ENCODE measurements at places on chromosomes 2 and 18.

GRCh38 chr2:15761910-15762309, 170.2 kb downstream of the DDX1 start:
- DNase-seq = no peak

- DNase-seq = no peak
Measured at GRCh38 chr2:127081826-127082633, 24.9 kb downstream of the BIN1 start.

- no peak for DNase-seq
Measured at GRCh38 chr18:29034113-29034856, 857.4 kb upstream of the CDH2 start.

DNA sequence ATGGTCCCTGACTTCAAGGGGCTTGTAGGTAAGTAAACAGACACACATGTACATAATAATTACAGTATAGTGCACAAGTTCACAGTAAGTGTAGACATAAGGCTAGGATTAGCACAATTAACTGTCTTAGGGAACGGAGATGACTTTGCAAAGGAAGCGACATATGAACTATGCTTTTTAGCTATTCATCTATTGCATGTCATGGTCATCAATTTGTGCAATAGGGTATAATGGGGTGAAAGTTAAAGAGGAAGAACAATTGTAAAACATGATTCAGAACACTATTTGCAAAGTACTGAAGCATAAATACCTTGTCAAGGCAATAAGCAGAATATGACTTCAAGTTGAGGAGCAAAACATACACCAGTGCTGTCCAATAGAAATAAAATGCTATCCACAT, 112.3 kb upstream of the SLC8A1 start:
- DNase-seq = no peak

GRCh38 chr18:59114160-59114559, 25.5 kb upstream of the SEC11C start:
- DNase-seq = no peak

DNA sequence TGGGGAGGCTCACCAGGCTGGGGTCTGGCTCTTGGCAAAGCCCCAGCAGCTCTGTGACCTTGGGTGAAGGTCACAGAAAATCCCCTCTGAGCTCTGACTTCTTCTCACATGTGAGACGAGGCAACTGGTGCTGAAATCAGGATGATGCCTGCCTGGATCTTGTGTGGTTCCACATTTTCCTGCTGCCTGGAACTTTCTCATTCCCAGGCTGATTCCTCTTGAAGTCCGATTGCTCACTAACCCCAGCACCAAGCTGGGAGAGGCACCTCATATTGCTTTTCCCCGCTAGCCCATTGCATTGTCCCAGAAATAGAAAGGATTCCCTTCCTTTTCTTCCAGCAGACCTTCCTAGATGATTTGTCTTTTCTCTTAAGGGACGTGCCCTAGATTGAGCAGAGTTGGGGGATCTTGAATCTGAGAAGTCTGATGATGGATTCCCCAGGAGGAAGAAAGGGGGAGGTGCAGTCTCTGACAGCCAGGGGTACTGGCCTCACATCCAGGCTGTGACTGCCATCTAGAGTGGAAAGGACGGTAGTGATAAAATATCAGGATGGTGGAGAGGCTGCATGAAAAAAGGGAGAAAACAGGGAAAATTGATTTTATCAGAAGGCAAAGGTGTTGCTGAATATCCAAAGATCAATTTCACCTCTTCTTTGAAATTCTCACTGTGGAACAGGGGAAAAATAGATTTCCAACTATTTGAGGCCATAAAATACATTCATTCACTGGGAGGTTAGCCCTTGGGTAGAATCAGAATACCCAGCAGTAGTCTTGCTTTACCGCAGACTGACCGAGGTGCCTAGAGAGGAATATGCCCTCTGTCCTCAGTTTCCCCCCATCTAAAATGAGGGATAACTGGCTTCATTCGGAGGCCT, 96.3 kb downstream of the FAM210A start:
- peak; percentile 34 for DNase-seq

- no peak for DNase-seq
Measured at GRCh38 chr2:131036696-131037397, 56.4 kb downstream of the FAM168B start.

DNA sequence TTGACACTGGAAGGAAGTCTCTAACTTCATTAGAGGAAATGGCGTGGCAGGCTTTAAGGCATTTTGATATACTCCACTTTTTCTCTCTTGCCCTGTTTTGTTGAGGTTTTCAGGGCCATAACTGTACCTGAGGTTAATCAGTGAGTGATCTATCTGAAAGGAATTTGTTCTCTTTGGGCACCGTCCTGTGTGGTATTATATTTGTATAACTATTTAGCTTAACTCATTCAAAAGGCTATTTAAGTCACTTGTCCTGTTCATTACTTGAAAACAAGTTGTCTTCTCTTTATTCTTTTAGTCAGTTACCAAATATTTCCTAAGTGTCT, 180.4 kb downstream of the NEDD4L start:
- no peak for DNase-seq

DNA sequence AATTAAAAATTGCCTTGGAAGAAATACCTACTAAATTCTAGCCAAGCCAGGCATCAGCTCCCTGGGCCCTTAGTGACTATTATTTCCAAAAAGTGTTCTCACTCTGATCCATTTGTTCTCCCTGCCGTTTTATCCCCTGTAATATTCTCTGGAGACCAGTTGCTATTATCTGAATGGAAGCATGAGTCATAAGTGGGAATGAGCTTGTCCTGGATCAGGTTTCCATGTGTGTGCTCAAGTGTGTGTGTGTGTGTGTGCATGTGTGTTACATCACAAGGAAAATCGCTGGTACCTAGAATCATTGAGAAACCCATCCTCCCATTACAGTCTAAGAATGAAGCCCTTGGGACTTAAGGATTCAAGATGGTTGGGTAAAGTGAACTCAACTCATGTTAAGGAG, 130.3 kb upstream of the CXCR4 start:
- peak; percentile 83 for DNase-seq

- DNase-seq = no peak
Measured at GRCh38 chr18:40469316-40469715, 1485.7 kb upstream of the PIK3C3 start.

DNA sequence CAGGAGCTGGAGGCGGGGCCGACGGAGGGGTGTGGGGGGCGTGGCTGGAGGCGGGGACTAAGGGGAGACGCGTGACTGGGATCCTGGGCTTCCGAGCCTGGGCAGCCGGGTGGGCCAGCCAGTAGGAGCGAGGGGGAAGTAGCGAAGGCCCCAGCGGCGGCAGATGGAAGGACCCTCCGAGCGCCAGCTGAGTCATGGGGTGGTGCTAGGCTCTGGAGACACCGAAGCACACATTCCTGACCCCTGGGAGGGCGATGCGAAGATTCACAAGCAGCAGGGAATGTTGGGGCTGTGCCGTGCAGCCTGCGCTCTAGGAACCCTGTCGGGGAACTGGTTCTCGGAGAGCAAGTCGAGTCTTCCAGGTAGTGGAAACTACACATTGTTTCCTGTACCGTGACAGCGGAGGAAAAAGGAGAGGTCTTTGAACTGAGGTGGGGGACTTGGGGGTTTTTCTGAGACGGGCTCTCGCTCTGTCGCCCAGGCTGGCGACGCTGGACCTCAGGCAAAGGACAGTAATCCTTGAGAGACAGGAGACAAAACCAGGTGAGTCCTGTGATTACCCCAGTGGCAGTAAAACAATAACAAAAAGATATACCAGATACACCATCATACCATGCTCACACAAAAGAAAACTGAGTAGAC, 650 bp upstream of the AFG3L2 start:
- no peak for DNase-seq

DNA sequence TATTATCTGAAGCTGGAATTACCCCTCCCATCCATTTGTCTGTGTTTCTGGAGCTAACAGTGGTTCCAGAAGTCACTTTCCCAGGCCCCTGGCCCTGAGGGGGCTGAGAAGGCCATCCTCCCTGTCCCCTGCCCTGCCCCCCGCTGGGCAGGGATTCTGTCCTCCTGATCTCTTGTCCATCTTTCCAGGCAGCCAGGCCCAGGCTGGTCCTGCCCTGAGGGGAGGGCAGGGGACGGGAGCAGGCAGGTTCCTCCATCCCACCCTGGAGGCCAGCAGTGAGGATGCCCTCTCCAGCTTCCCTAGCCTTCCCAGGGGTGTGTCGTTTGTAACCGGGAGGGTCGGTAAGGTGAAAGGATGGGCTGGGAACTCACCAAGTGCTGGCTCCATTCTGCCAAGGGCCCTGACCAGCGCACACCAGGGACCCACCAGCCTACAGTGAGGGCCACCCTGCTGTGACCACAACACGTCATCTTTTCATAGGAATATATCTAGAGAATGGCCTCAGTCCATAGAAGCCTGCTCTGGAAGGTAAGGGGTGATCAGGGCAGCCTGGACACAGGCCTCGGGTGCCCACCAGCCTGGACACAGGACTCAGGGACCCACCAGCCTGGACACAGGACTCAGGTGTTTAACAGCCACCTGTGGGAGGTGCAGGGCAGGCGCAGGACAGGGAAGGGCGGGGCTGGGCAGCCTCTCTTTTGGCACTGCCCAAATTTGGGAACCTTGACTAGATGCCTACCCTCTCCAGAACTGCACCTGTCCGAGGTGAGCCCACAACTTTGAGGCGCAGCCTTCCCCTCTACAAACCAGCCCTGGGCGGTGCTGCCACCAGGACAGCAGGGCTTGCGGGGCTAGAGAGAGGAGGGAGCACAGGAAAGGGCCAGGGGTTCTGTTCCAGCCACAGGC, 35.8 kb upstream of the GPC1 start:
- DNase-seq = no peak

DNA sequence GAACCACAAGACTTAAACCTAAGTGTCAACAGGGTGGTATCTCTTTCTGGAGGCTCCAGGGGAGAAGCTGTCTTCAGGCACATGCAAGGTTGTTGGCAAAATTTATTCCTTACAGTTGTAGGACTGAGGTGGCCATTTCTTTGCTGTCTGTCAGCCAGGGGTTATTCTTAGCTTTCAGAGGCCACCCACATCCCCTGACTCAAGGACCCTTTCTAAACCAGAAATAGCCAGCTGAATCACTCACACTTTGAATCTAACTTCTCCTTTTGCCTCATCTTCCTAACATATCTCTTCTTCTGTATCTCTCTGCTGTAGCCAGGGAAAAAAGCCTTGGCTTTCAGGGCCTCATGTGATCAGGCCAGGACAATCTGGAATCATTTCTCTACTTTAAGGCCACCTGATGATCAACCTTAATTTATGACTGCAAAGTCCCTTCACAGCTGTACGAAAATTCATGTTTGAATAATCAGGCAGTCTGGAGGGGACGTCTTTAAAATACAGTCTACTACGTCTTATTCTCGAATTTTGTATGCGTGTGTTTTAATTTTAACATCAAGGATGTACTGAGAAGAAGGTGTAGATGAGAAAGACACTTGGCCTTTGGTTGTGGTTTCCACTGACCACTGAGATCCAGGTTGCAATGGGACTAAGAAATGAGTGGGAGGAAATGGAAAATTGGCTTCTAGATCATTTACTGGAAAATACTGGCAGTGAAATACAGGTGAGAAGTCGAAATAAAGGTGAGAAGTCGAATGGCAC, 90.4 kb downstream of the DOCK10 start:
- no peak for DNase-seq

DNA sequence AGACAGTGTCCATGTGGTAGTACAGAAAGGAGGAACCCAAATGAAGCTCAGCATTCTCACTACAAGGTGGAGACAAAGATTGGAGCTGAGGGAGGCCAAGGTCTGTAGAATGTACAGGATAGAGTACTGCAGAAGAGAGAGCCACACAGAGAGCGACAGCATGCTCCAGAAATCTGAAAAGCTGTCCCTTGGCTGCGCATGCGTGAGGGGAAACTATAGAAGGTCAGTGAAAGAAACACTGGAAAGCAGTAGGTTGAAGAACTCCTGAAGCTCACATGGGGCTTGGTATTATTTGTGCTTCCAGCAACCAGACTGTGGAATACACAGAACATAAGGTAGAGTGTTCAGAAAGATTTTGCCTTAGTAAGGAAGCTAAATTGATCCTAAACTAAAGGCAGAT, 142.5 kb downstream of the TXNL1 start:
- no peak for DNase-seq

DNA sequence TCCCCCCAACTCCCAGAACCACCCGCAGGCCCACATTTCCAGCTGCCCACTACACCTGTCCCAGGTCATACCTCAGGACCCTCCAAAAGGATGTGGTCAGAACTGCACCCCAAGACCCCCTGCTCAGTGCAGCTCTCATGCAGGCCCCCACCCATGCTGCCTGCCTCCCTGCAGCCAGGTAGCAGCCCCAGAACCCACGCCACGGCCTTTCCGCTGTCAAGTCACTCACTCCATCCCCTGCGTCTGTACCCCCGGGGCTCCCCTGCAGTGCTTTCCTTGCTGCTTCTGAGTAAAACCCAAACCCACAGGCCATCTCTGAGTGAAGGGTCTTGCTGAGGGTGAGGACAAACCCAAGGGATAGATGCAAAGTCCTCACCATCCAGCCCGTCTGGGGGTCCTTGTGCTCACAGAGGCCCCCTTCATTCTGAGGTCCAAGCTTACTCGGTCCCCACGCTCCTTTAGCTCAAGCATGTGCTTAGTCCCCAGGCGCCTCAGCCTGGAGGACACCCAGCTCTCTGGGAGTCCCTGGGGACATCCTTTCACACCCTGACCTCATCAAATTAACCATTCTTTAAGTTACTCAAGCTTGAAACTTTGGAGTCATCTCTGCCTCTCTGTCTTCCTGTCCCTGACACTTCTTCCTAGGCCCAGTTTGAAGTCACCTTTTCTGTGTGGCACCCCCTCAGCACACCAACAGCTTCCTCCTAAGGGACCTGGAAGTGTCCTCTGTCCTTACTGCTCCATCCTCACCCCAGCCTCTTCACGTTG, 130.1 kb downstream of the SMAD7 start:
- DNase-seq = no peak

GRCh38 chr18:23320709-23321236, 132.3 kb upstream of the RIOK3 start:
- no peak for DNase-seq

DNA sequence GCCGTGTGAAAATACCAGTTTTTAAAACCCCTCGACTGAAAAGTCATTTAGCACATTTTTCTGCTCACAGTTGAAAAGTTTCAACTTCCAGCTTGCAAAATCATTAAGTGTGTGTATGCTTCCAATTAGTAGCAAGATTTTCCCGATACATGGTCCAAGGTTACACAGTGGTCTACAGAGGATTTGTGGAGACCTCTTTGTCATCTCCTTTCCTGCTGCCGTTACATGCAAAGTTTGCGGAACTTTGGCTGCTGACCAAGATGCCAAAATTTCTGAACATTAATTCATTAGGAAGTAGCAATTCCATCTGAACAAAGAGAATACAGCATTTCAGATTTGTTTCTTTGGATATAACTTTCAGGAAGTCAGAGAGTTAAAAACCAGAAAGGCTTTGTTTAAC, 474.6 kb downstream of the PLCL1 start:
- no peak for DNase-seq

DNA sequence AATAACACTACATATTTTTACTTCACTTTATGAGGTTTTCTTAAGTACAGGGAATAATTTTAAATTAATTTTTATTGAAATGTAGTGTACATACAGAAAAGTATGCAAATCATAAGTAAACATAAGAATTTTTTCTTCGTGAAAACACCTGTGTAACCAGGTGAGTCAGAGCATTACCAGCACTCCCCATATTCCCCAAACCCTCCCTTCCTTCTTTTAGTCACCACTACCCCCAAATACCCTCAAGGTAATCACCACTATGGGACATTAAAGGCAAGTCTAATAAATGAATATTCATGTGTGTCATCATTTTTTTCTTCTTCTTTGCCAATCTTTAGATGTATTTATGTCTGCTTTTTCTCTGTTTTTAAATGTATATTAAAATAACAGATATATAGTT, 139.9 kb upstream of the LTBP1 start:
- DNase-seq = no peak
